ENCODE measurements at places on chromosomes 1 and 21. TPM values are rescaled to one million over a fixed set of nuclear protein-coding genes. Genes with fewer than 3 reads are reported as not detected.

The CD53 gene
- total RNA-seq: 63.2 TPM

The TAS1R1 gene
- total RNA-seq: not detected

The TOE1 gene
- total RNA-seq: 7.3 TPM

The HES3 gene
- total RNA-seq: not detected

The MAGI3 gene
- total RNA-seq: 19.4 TPM

The ADAMTSL4 gene
- 53.9 TPM for total RNA-seq

Data from subcutaneous adipose tissue (tissue), 4 donors.